AG04450 (cell line): ENCODE measurements at places on chromosomes 3 and 15.
A peak's percentile ranks its signal among the peaks of the same experiment; 100 is the strongest.

DNA sequence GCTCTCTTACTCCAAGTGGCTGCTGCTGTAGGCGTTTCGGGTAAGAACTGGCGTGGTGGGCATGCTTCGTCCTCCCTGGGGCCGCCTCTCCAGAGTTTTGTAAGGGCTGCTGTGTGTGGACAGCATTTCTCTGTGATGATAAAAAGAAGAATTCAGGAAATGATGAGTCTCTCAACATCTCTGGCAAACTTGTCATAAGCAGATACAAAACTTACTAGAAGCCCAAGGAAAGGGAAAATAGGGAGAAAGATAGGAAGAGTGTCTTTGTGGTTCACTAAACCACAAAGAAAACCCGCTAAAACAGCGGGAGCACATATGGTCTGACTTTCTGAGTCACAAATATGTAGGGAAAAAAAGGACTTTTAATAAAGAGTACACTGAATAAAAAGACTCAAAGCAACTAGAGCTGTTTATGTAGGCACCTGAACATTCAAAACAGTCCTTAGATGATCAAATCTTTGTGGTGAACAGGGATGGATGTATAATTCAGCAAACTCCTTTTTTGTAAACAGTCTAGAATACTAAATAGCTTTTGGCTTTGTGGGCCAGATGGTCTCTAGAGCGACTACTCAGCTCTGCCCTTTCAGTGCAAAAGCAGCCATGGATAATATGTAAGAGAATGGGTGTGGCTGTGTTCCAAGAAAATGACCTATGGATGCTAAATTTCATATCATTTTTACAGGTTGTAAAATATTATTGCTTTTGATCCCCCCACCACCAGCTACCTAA is 60.4 kb upstream of the LMOD3 start:
- DNase-seq = peak; percentile 33

- no peak for DNase-seq
These were observed 24.7 kb upstream of the CERS3 start for GRCh38 chr15:100553468-100553867.

- no peak for DNase-seq
These were observed 1054.0 kb downstream of the TUSC7 start for GRCh38 chr3:117763561-117763960.

GRCh38 chr3:23923786-23924185 is 6.9 kb downstream of the RPL15 start:
- peak; percentile 74 for DNase-seq

GRCh38 chr3:156230278-156230900 is 110.0 kb downstream of the KCNAB1 start:
- no peak for DNase-seq

DNA sequence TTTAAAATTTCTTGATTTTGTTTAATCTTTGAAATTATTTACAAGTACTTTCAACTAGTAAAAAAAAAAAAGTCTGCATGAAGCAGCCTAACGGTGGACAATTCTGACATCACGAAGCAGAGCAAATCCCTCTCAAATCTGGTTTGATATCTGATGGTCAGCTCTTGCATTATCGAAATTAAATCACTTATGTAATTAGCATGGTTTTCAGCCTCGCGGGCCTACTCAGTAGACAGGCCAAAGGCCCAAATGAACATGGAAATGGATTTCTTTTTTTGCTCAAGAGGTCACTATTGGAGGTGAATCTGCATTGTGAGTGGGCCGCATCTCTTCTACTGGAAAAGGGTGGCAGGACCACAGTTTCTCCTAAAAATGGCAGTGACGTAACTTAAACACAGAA is 209.8 kb downstream of the NR2F2 start:
- DNase-seq = no peak

GRCh38 chr3:192061426-192061825 is 600.5 kb downstream of the PYDC2 start:
- DNase-seq = no peak
